ENCODE measurements at places on chromosomes 16 and 17.

DNA sequence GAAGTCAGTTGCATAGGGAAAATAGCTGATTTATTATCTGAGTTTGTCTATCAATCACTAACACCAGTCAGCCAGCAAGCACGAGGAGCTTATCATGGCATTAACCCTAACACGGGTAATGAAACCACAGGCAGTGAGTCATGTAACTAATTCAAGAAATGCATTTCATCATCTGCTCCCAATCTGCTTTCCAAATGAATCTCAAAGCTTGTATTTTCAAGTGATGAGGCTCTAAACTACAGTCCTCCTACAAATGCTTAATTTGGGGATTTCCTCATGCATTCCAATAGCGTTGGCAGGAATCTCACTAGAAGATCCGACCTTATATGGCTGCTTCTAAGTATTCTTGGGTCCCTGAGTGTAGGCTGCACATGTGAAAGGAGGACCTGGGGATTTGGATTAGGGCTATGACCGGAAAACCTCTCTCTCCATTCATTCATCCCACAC lies 118.4 kb upstream of the HSBP1 start:
- no peak for DNase-seq

DNA sequence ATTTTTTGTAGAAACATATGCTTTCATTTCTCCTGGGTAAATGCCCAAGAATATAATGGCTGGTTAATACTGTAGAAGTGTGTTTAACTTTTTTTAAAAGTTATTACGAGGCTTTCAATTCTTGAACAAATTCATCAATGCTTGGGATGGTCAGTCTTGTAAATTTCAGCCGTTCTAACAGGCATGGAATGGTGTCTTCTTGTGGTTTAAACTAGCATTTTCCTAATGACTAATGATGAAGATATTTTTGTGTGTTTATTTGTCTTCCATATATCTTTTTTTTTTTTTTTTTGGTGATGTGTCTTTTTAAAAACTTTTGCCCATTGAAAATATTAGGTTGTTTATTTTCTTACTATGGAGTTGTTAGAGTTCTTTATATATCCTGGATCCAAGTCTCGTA lies 67.1 kb downstream of the MGAT5B start:
- DNase-seq, result no peak

GRCh38 chr16:70638814-70639792 lies 7.3 kb upstream of the IL34 start:
- DNase-seq, result no peak

DNA sequence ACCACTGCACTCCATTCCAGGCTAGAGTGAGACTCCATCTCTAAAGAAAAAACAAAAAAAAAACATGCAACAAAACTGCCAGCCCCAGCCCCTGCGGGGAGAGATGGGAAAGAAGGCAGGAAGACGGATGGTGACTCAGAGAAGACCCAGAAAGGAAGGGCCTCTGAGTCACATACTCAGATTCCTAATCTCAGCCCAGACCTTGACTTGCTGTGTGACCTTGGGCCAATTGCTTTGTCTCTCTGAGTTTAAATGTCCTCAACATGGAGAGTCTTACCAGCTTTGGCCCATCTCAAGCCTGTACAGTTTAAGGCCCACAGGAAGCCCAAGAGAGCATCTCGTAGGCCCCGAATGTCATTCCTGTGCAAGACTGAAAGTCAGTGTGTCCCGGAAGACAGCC lies 86.5 kb upstream of the LHX1 start:
- DNase-seq, result no peak

GRCh38 chr17:503449-503700 lies 150.8 kb upstream of the RPH3AL start:
- no peak for DNase-seq

DNA sequence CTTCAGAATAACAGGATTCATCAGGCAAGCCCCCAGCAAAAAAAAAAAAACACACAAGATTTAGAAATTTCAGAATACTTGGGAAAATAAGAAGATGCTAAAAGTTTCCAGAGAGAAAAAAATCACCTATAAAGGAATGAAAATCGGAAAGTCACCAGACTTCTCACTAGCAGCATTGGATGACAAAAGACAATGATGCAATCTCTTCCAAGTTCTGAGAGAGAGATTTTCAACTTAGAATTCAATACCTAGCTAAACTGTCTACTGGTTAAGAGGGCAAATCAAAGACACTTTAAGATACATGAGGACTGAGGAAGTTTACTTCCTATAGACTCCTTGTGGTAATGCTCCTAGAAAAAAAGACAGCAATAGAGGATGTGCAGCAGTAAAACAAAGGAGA lies 23.9 kb upstream of the TNS4 start:
- no peak for DNase-seq

DNA sequence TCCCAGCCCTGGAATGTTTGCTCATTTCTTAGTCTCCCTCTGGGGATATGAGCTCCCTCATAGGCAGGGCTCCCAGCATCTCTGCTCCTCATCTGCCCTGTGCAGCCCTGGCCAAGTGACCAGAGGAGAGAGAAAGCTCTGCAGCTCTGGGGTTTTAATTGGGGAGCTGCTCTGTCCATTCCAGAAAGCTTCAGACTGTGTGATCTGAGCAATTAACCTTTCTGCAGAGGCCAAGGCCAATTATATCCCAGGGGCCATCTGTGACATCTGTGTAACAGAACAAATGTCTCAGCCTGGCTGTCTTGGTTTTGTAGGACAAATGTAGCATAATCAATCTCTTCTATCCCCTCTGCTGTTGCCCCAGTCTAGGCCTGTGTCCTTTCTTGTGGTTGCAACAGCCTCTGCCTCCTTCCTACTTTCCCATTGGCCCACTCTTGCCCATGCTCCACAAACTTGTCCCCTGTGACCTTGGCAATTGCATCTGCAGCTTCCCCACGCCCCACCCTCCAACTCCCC lies 156.0 kb downstream of the GSG1L start:
- DNase-seq, result no peak

GRCh38 chr17:67078292-67078691 lies 33.9 kb downstream of the CACNG1 start:
- no peak for DNase-seq

DNA sequence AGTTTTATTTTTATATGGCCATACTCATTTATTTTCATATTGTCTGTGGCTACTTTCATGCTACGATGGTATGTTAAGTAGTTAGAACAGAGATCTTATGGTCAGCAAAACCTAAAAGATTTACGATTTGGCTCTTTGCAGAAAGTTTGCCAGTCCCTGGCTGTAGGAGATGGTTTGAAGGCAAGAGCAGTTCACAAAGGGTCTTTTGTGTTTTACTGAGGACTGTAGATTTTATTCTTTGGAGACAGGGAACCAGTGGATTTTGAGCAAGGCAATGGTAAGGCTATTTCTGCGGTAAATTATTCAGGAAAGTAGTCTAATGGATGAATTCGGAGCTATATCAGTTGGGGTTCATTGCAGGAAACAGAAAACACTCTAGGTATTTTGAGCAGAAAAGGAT lies 90.7 kb downstream of the WWP2 start:
- no peak for DNase-seq

DNA sequence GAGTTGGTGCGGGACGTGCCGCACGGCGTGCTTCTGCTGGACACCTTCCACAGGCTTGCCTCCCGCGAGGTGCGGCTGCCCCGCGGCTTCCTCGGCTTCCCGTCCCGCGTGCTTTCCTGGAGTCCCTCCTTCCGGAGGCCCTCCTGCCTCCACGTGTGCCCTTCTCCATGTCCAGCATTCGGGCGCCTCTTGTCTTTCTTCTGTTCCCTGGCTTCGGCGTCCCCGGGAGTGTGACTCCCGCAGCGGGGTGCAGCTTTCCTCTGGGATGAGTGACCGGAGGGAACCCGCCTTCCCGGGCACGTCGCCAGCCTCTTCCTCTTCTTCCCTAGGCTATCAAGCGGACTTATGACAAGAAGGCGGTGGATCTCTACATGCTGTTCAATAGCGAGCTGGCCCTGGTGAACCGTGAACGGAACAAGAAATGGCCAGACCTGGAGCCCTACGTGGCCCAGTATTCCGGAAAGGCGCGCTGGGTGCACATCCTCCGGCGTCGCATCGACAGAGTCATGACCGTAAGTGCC lies 23.0 kb downstream of the DNAH2 start:
- DNase-seq, result no peak

DNA sequence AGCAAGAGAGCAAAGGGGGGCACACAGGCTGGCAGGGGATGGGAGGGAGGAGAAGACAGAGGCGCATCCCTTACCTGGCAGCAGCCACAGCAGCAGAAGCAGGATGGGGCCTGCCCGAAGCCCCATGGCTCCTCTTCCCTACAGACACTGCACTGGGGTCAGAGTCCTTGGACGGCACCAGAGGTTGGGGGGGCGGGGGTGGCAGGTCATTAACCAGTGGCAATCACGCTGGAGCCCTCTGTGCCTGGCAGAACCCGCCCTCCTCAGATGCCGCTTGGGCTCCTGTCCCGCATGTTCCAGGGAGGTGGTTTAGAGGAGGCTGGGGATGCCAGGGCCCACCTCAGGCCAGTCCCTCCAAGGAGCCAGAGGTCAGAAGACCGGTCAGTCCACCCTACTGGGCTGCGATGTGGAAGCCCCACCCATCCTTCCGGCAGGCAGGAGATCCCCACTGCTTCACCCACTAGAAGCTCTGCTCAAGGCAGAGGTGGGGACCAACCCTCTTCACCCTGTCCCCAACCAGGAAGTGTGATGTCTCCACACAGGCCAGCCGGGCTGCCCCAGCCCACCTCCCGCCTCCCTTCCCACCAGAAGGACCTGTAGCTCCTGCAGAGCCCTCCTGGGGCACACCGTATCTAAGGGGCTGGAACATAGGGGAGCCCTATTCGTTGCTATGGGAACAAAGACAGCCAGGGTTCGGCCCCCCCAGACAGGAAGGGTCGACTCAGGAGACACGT lies 11.7 kb downstream of the ZG16B start:
- no peak for DNase-seq

DNA sequence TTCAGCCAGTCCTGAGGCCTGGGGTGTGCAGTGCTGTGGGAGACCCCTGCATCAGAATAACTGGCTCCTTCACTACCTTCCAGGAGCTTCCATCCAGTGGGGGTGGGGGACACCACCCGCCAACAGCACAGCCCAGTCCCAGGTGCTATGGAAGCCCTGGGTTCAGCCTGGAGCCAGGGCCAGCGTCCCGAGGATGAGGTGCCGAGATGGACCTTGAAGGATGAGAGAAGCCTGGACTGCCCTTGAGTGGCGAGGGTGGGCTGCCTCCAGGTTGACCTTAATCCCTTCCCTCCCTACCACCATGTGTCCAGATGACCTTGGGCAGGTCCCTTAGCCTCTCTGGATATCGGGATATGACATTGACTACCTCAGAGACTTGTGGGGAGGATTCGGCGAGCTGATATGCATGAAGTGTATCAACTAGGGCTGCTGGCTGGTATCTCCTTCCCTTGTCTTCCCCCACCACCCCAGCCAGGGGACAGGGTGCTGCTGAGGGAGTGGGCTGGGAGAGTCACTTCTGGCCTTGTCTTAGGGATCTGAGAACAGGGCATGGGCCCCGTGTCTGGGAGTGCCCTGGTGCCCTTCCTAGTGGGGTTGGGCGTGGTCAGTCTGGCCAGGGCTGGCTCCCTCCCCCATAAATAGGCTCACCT lies 14.2 kb upstream of the LASP1NB start:
- DNase-seq, result no peak

DNA sequence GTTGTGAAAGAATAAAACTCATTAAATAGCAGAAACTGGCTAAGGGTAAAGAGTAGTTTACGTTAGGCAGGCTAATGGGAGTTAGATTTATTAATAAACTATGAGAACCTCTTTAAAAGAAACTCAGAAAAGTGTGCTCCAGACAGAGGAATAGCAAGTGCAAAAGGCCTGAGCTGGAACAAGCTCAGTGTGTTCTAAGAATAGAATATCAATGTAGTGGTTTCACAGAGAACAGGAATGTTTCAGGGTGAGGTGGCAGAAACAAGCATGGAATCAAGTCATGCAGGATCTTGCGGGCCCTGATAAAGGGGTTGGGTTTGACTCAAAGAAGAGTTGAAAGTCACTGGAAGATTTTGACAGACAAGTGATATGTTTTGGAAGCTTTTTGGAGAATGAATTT lies 164.0 kb upstream of the HS3ST3A1 start:
- DNase-seq, result no peak

DNA sequence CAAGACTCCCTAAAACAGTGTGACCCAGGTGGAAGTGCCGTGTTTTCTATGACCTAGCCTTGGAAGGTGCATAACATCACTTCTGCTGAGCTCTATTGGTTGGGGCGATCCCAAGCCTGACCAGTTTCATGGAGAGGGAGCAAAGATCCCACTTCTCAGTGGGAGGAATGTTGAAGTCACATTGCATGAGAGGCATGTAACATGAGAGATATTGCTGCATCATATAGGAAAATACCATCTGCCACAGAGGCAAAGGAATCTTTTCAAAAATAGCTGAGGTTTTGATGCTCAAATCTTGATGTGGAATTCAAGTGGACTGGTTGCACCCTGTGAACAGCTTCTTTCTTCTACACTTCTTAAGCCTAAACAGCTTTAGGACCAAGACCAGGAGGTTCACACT lies 56.4 kb upstream of the NLRP1 start:
- DNase-seq, result no peak

DNA sequence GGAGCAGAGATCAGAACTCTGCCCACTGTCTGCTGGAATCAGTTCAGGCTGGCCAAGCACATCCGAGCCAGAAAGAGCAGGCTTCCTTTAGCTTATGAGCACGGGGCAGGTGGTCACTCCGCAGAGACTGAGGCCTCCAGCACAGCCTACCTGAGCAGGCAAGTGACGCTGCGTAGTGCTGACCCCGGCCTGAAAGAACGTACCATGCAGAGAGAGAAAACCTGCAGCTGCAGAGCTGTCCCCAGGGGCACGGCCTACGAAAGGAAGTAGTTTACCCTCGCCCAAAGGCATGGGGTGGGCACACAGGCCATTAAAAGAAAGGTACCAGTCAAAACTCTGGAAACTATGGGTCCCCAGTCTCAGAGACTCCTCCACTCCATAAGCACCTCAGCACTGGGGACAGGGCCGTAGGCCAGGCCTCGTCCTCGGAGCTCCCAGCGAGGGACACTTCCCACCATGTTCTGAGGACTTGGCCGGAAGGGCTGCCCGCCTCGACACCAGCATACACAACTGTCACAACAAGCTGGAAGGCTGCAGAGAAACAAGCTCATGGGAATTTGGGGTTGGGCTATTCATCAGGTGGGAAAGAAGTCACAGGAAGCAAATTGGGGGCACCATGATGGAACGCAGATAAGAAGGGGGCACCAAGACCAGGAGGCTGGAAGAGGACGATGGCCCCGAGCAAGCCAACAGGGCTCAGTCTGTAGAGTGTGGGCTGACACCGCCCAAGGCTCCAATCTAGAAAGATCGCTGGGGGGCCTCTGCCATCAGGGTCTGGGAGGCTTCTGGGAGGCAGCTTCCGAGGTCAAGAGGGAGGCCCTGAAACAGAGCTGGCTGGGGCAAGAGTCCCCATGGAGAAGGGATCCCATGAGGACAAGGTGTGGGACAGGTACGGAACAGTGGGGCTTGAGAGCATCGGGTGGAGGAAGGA lies 21.2 kb downstream of the MEAK7 start:
- no peak for DNase-seq

DNA sequence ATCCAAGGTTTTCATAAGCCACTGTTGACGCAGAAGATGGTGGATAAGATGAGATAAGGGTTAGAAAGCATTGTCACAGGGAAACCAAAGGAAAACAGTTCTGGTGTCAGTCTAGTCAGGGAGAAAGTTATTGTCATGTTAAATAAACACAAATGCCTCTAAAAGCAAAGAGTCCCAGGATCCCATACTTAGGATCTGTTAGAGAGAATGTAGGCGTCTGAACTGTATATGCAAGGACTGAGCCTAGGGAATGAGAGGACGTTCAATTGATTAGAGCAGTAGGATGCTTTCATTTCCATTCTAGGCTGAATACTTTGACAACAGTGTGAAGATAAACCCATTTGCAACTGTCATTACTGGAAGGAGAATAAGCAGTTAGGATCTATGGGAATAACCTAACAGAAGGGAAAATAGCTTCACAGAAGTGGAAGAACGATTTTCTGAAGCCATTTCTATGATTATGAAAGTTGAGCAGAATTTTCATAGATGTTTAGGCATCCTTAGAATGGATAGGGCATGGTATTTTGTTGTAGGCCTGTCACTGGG lies 1149.1 kb upstream of the CDH8 start:
- no peak for DNase-seq

All from esophagus squamous epithelium (tissue), 5 donors.